ENCODE measurements at places on chromosomes 6 and 20. TPM values are rescaled to one million over a fixed set of nuclear protein-coding genes. Genes with fewer than 3 reads are reported as not detected.

The BHLHE23 gene
- not detected for total RNA-seq

The TGM2 gene
- 260 TPM for total RNA-seq

The HLA-F gene
- total RNA-seq = 12.1 TPM

The SERAC1 gene
- total RNA-seq = 4.4 TPM

The TRIM15 gene
- 1.6 TPM for total RNA-seq

The SLC26A8 gene
- total RNA-seq = 0.09 TPM

The MAPK13 gene
- 17.2 TPM for total RNA-seq

The PTCHD4 gene
- not detected for total RNA-seq

The CGA gene
- not detected for total RNA-seq

The POPDC3 gene
- total RNA-seq = not detected

GRCh38 chr20:49784291-49784690 is 28.3 kb upstream of the SLC9A8 start:
- H3K27me3 ChIP-seq = no peaks in the 10 kb centered on the region
- no peak for DNase-seq
- no peaks in the 10 kb centered on the region for H3K4me1 ChIP-seq
- no peak overlapping the region for H3K4me3 ChIP-seq
- H3K27ac ChIP-seq = no peak overlapping the region
- no peaks in the 10 kb centered on the region for H3K36me3 ChIP-seq

DNA sequence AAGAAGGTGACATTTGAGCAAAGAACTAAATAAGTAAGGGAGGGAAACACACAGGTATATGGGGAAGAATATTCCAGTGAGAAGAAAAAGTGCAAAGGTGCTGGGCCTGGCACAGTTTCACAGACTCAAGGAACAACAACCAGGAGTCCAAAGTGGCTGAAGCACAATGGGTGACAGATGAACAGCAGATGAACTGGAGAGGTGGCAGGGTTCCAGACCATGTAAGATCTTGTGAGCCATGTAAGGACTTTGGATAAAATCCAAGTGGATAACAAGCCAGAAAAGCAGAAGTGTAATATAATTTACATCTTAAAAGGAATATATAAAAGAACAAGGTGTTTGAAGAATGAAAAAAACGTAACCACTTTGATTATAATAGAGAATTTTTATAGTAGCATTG is 87.9 kb downstream of the MMS22L start:
- no peaks in the 10 kb centered on the region for H3K4me1 ChIP-seq
- H3K4me3 ChIP-seq = no peak overlapping the region
- H3K36me3 ChIP-seq = no peaks in the 10 kb centered on the region
- no peak for DNase-seq
- no peaks in the 10 kb centered on the region for H3K27me3 ChIP-seq
- no peak overlapping the region for H3K27ac ChIP-seq

DNA sequence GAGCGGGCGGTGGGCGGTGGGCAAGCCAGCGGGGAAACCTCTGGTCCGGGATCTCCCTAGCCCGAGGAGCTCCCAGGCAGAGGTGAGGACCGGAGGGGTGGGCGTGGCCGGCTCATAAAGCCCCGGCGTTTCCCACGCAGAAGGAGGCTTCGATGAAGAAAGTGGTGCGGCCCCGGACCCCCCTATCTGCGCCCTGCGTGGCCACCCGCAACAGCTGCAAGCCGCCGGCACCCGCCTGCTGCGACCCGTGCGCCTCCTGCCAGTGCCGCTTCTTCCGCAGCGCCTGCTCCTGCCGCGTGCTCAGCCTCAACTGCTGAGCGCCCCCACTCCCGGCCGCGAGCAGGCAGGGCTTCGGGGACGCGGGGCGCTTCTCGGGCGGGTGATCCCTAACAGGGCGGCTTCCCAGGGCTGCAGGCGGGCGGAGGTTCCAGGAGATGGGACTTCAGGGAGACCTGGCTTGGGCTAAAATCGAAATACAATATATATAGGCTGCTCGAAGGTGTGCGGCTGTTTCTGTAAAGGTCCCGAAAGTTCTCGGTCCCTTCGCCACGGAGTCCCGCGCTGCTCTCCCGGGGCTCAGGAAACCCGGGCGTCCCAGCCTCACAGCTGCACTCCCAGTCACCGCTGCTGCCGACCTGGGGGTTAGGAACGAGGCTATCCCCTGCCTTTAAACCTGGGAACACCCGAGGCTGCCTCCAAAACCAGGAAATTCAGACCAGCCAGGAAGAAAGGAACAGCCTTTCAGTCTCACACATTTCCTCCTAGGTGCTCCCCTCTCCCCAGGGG is 27.8 kb downstream of the ASIP start:
- peak overlapping the region; percentile 42 for H3K4me3 ChIP-seq
- peaks cover 4% of the 10 kb centered on the region for H3K4me1 ChIP-seq
- no peaks in the 10 kb centered on the region for H3K27me3 ChIP-seq
- H3K27ac ChIP-seq = no peak overlapping the region
- H3K36me3 ChIP-seq = no peaks in the 10 kb centered on the region

- no peak overlapping the region for H3K27ac ChIP-seq
- no peak overlapping the region for H3K4me3 ChIP-seq
- no peaks in the 10 kb centered on the region for H3K27me3 ChIP-seq
- no peaks in the 10 kb centered on the region for H3K36me3 ChIP-seq
These were observed 64.8 kb downstream of the PHACTR3 start for GRCh38 chr20:59668926-59669850.

GRCh38 chr6:121755485-121755884 is 320.0 kb downstream of the GJA1 start:
- no peaks in the 10 kb centered on the region for H3K36me3 ChIP-seq
- DNase-seq = no peak
- H3K27me3 ChIP-seq = no peaks in the 10 kb centered on the region
- H3K27ac ChIP-seq = no peak overlapping the region
- H3K4me3 ChIP-seq = no peak overlapping the region

GRCh38 chr20:2691663-2692035 is 931 bp upstream of the EBF4 start:
- no peak overlapping the region for H3K4me3 ChIP-seq
- DNase-seq = no peak
- peaks cover 5% of the 10 kb centered on the region for H3K4me1 ChIP-seq
- H3K27ac ChIP-seq = peak overlapping the region; percentile 16

DNA sequence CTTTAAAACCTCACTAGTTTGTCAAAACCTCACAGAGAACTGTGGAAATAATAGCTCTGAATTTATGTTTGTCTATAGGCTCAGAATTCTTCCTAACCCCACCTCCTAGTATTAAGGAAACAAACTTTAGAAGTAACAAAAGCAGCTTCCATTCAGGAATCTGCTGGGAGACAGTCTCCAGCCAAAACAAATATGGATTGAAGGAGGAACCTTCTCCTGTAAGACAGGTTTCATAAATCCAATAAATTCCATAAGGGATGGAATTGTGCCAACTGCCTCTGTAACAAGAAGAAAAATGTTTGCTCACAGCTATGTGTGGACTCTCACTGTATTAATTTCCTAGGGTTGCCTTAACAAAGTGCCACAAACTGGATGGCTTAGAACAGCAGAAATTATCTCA is 7.5 kb downstream of the SYCP2 start:
- no peak overlapping the region for H3K4me3 ChIP-seq
- H3K27ac ChIP-seq = no peak overlapping the region
- no peak for DNase-seq
- H3K27me3 ChIP-seq = no peaks in the 10 kb centered on the region
- H3K4me1 ChIP-seq = no peaks in the 10 kb centered on the region

- no peaks in the 10 kb centered on the region for H3K27me3 ChIP-seq
- no peak overlapping the region for H3K4me3 ChIP-seq
These were observed 127.5 kb downstream of the EYA4 start for GRCh38 chr6:133368664-133369063.

DNA sequence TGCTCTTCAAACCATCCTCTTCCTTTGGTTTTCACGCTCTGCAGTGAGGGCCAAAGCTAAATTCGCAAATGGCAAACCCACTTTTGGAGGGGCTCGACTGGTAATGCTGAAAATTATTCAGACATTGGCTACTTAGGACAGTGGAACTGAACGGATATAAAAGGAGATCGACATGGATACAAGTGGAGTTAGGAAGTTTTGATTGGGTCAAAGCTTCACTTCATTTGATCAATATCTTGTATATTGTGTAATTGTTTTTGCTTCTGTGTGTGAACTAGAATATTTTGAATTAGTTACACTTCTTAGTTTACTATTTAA is 1.2 kb downstream of the FAM8A1 start:
- H3K4me3 ChIP-seq = peak overlapping the region; percentile 85
- no peak for DNase-seq
- H3K4me1 ChIP-seq = peaks cover 7% of the 10 kb centered on the region
- H3K27ac ChIP-seq = peak overlapping the region; percentile 97
- peaks cover 8% of the 10 kb centered on the region for H3K36me3 ChIP-seq
- no peaks in the 10 kb centered on the region for H3K27me3 ChIP-seq

DNA sequence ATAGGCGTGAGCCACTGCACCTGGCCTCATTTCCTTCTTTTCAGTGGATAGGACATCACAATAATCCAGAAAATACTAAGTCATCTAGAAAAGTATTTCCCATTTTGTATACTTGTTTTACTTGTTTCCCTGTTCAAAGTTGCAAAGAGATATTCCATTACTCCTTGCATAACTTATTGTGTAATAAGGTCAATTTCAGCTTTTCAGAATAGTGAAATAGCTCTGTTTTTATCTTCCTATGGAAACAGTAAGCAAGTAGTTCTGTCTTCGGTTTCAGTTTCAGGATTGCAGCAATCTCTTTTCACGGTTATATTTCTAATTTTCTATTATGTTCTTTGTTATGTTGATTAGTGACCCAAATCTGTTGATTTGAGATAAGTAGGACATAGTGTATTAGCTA is 6.0 kb downstream of the STX11 start:
- peaks cover 7% of the 10 kb centered on the region for H3K4me1 ChIP-seq
- no peaks in the 10 kb centered on the region for H3K27me3 ChIP-seq
- no peaks in the 10 kb centered on the region for H3K36me3 ChIP-seq
- peak overlapping the region; percentile 37 for H3K27ac ChIP-seq
- DNase-seq = no peak

DNA sequence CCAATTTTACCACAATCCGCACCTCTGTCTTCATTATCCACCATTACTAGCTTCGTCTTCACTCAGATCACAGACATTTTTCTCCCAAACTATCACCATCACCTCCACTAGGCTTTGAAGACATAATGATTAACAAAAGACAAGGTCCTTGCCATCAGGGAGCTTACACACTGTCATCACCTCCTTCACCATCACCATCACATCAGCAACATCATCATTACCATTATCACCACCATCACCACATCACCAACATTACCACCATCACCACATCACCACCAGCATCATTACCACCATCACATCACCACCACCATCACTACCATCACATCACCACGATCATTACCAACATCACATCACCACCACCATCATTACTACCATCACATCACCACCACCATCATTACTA is 4.4 kb upstream of the SLC22A7 start:
- H3K36me3 ChIP-seq = no peaks in the 10 kb centered on the region
- no peak overlapping the region for H3K27ac ChIP-seq
- no peak for DNase-seq

GRCh38 chr6:114376611-114377175 is 33.9 kb upstream of the HS3ST5 start:
- no peaks in the 10 kb centered on the region for H3K27me3 ChIP-seq
- DNase-seq = no peak
- no peak overlapping the region for H3K4me3 ChIP-seq
- H3K36me3 ChIP-seq = no peaks in the 10 kb centered on the region
- H3K27ac ChIP-seq = no peak overlapping the region

DNA sequence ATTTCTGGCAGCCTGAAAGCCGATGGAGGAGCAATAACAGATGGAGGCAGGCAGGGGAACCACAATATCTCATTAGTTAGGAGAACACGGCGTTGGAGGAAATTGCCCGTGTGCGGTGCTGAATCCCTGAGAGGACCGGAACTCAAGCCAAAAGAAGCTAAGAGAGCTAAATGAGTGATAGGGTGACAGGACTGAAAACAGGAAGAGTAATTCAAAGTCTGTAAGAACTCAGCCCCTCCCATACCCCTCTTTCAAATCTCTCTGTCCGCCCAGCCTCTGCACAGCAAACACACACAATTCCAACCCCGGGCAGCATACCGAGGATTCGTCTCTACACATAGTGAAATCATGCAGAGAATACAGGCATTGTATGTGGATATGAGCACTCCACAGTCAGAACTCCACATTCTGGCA is 2.6 kb upstream of the IPCEF1 start:
- DNase-seq = no peak
- H3K36me3 ChIP-seq = no peaks in the 10 kb centered on the region
- H3K4me3 ChIP-seq = peak overlapping the region; percentile 8
- no peaks in the 10 kb centered on the region for H3K27me3 ChIP-seq
- no peak overlapping the region for H3K27ac ChIP-seq

- H3K4me3 ChIP-seq = no peak overlapping the region
- H3K27me3 ChIP-seq = no peaks in the 10 kb centered on the region
- peaks cover 10% of the 10 kb centered on the region for H3K4me1 ChIP-seq
- H3K36me3 ChIP-seq = peaks cover 7% of the 10 kb centered on the region
These were observed 20.9 kb downstream of the UTRN start for GRCh38 chr6:144305985-144306384.

DNA sequence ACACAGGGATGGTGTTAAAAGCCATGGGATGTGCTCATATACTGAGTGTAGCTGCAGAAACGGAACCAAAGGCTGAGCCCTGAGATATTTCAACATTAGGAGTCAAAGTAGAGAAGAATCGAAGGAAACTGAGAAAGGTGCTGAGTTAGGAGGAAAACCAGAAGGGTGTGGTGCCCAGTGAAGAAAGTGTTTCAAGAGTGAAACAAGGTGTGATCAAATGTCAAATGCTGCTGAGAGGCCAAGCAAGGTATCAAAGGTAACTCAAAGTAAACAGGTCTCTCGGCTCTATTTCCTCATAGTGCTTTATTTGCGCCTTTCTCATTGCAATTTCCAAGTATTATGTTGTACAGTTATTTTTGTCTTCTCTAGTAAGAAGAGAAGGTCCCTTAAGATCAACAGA is 94.1 kb downstream of the PRDM1 start:
- H3K4me1 ChIP-seq = no peaks in the 10 kb centered on the region
- H3K27me3 ChIP-seq = no peaks in the 10 kb centered on the region
- DNase-seq = no peak
- H3K36me3 ChIP-seq = no peaks in the 10 kb centered on the region
- H3K27ac ChIP-seq = no peak overlapping the region

DNA sequence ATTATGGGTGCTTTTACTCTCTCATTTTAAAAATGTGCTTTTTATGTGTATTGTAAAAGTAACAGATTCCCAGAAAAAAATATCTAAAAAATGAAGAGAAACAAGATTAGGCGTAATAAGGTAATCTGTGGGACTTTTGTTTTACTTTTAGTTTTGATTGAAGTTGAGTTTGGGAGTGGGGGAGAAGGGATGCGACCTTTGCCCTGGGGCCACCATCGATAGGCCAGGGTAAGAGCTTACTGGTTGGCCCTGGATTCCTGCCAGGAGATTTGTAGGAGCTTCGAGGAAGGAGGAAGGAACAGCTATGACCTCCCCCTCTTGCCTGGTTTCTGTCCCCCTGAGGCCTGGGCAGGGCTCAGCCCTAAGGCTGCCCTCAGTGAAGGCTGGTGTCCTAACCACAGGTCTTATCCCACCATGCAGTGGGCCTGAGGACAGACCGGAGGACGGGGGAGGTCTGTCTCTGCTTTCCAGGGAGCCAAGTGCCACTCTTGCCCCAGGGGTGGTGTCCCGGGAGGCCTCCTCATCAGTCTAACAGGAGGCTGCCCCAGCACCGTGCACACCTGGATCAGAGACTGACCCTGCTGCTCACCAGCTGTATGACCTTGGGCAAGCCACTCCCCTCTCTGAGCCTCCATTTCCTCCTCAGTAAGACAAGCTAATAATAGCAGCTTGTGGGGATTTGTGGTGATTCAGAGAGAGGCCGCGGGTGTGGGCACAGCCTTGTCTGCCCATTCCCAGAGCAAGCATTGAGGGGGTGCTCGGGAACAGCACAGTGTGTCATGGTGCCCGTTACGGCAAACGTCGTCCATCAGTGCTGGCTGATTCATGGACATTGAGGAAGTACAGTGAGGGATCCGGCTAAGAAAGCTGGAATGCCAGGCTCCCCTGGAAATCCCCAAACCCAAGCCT is 21.2 kb downstream of the TGM2 start:
- DNase-seq = no peak
- no peaks in the 10 kb centered on the region for H3K27me3 ChIP-seq
- peak overlapping the region; percentile 83 for H3K27ac ChIP-seq
- H3K36me3 ChIP-seq = peaks cover 12% of the 10 kb centered on the region
- H3K4me1 ChIP-seq = peaks cover 64% of the 10 kb centered on the region
- no peak overlapping the region for H3K4me3 ChIP-seq

Data from liver (tissue), 10 donors.